ENCODE measurements at places on chromosomes 11 and 22. TPM values are rescaled to one million over a fixed set of nuclear protein-coding genes. Genes with fewer than 3 reads are reported as not detected.

DNA sequence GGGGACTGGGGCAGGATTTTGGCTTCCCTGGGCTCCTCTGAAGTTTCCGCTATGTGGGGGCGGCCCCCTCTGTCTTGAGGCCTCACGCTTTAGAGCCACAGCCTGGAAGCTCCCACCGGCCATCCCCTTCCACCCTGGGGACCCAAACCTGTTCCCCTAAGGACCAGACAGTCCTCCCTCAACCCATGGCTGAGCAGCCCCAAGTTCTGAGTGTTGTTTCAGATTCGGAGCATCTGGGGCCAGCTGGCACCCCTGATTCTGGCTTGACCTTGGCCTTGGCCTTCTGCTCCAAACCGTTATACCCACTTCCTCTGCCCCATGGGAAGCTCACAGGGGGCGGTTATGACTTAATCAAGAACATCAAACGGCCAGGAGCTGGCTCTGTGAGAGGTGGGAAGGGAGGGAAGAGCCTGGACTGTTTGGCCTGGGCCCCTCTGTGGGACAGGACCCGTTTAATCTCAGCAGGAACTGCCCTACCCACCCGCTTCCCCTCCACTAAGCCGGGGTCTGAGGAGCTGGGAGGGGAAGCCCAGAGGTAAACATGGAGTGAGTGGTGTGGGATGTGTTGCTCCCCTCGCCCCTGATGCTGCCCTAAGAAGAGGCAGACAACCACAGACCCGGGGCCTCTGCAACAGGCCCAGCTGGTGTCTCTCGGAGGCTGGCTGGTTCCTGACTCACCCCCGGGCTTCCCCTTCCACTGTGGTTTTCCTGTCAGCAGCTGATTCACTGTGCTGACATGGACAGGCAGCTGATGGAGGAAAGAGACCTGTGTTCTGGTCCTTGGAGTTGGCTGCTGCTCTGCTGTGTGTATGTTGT is 3.4 kb downstream of the CD82 start:
- H3K4me3 ChIP-seq = no peak overlapping the region
- no peak for DNase-seq
- no peaks in the 10 kb centered on the region for H3K36me3 ChIP-seq
- no peak overlapping the region for H3K27ac ChIP-seq
- peaks cover 20% of the 10 kb centered on the region for H3K4me1 ChIP-seq

GRCh38 chr11:14308114-14308896 is 50.7 kb downstream of the RRAS2 start:
- no peaks in the 10 kb centered on the region for H3K4me1 ChIP-seq
- no peaks in the 10 kb centered on the region for H3K27me3 ChIP-seq
- no peak overlapping the region for H3K4me3 ChIP-seq
- H3K36me3 ChIP-seq = no peaks in the 10 kb centered on the region
- no peak overlapping the region for H3K27ac ChIP-seq

- no peaks in the 10 kb centered on the region for H3K36me3 ChIP-seq
- no peak within 1 kb of the TSS for H3K27ac ChIP-seq
- peaks cover 58% of the 10 kb centered on the region for H3K27me3 ChIP-seq
- H3K4me1 ChIP-seq = peaks cover 7% of the 10 kb centered on the region
Measured at GRCh38 chr11:117796872-117797529, at the start of gene DSCAML1. Gene DSCAML1 (minus strand): TSS chr11:117797216. CDS start chr11:117797079, 137 bp downstream.

DNA sequence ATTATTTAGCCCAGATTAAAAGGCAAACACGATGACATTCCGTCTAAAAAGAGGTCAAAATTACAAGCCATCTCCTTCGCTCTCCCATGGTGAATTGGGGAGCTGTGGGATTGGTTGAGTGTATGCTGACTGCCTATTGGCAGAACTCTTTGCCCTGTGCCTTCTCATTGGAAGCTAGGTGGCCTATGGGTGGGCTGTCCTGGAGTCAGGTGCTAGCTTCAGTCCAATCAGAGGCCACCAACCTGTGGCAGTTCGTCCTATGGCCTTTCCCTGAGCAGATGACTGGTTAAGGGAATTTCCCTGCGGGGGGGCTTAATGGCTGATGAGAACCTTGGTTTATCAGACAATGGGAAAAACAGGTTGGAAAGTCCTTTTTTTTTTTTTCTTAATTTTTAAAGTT is 3.2 kb upstream of the MTMR3 start:
- H3K27me3 ChIP-seq = no peaks in the 10 kb centered on the region
- no peaks in the 10 kb centered on the region for H3K4me1 ChIP-seq
- DNase-seq = peak; percentile 32
- no peaks in the 10 kb centered on the region for H3K36me3 ChIP-seq

GRCh38 chr11:77345621-77346020 is 44.1 kb upstream of the GDPD4 start:
- peaks cover 35% of the 10 kb centered on the region for H3K36me3 ChIP-seq
- no peak overlapping the region for H3K27ac ChIP-seq
- no peaks in the 10 kb centered on the region for H3K27me3 ChIP-seq
- no peaks in the 10 kb centered on the region for H3K4me1 ChIP-seq

DNA sequence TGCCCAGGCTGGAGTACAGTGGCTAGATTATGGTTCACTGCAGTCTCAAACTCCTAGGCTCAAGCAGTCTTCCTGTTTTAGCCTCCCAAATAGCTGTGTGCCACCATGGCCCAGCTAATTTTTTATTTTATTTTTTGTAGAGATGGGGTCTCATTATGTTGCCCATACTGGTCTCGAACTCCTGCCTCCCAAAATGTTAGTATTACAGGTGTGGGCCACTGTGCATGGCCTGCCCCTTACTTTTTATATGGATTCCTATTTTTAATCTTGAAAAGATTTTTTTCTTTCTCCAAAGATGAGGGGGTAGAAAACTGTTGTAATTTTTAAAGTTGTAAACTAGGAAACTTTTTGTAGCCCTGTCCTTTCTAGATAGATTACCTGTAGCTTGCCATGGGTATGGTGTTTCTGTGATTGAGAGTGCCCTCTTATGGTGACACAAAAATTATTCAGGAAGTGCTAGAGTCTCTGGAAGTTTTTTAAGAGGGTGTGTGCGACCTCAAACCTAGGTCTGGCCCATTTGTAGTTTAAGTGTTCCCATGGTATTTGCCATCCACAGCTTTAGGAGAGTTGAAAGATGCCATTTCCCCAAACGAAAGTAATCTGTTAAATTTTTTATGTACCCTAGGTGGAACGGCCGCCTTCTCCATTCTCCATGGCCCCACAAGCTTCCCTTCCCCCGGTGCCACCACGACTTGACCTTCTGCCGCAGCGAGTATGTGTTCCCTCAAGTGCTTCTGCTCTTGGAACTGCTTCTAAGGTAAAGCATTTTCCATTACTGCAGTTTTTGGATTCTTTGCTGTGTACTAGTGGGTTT is 32.4 kb downstream of the MCAM start:
- DNase-seq = no peak
- no peaks in the 10 kb centered on the region for H3K4me1 ChIP-seq
- H3K27ac ChIP-seq = no peak overlapping the region
- H3K27me3 ChIP-seq = no peaks in the 10 kb centered on the region
- H3K36me3 ChIP-seq = peaks cover 9% of the 10 kb centered on the region

GRCh38 chr11:47251751-47252150 is 3.1 kb upstream of the ACP2 start:
- no peak for DNase-seq
- H3K36me3 ChIP-seq = no peaks in the 10 kb centered on the region
- H3K27ac ChIP-seq = no peak overlapping the region

DNA sequence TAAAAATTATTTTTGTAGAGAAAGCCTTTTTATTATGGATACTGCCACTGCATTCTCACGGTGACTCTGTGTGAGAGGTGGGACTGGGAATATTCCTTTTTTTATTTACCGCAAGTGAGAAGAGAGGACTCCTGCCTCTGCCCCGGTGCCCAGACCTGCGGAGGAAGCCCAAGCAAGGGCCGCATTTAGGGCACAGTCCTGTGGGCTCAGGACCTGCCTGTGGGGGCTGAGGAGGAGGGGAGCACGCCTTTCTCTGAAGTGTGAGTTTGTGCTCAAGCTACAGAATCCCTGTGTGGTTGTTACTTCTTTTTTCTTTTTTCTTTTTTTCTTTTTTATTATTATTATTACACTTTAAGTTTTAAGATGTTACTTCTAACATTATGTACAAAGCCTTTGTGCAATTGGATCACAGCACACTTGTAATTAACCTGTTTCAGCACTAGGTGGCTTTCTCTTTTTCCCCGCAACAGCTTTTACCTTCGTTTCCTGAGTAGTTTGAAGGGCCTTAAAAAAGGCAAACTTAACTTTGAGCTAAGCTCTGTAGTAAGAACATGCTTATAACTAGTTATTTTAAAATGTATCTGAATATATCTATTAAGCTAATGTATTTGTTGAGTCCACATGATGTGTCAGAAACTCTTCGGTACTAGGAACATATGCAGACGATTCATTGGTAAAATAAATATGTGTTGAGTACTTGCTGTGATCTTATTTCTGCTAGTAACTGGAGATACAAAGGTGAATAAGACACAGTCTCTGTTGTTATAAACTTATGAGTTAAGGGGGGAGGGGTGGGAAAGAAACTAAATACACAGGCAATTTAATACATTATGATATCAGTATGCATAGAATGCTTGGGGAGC is 18.3 kb downstream of the AMOTL1 start:
- no peak for DNase-seq
- H3K27ac ChIP-seq = no peak overlapping the region
- no peaks in the 10 kb centered on the region for H3K36me3 ChIP-seq
- no peaks in the 10 kb centered on the region for H3K27me3 ChIP-seq
- H3K4me1 ChIP-seq = peaks cover 3% of the 10 kb centered on the region

- no peak for DNase-seq
- no peaks in the 10 kb centered on the region for H3K36me3 ChIP-seq
- no peaks in the 10 kb centered on the region for H3K4me1 ChIP-seq
- H3K27ac ChIP-seq = no peak overlapping the region
Measured at GRCh38 chr11:67099831-67100324, 19.2 kb upstream of the KDM2A start.

DNA sequence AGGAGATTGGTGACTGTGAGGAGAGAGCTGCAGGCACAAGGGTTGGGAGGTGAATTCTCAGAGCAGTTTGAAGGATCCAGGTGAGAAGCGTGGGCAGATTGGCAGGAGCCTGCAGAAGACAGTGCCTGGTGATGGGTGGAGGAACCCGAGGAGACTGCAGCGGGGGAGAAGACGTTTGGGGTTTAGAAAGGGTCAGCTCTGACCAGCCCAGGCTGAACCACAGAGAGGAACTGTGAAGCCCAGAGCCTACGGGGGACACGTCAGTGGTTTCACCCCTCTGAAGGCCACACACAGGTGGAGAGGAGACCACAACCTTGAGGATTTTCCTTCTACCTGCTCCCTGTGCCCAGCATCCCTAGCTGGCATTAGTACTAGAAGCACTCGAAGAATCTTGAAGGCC is 154.8 kb upstream of the TBCEL start:
- H3K4me1 ChIP-seq = no peaks in the 10 kb centered on the region
- no peaks in the 10 kb centered on the region for H3K27me3 ChIP-seq
- H3K4me3 ChIP-seq = no peak overlapping the region
- no peaks in the 10 kb centered on the region for H3K36me3 ChIP-seq
- DNase-seq = no peak

Gene UCP3
- total RNA-seq = 1.3 TPM

Gene RAG1
- total RNA-seq = 0.58 TPM

Gene RBMXL2
- not detected for total RNA-seq

Gene CLCF1
- total RNA-seq = 0.57 TPM

Gene SMC1B
- total RNA-seq = not detected

Gene OR5A1
- not detected for total RNA-seq

Gene ASPHD2
- 11.1 TPM for total RNA-seq

Gene OSBPL5
- 9.9 TPM for total RNA-seq

Gene ANGPTL5
- not detected for total RNA-seq

Data from H1 (cell line).